Spinal cord (tissue), 10 donors: ENCODE measurements at places on chromosomes 5 and 9. TPM values are rescaled to one million over a fixed set of nuclear protein-coding genes. Genes with fewer than 3 reads are reported as not detected.

APC gene
- polyA plus RNA-seq = 137 TPM

ENC1 gene
- polyA plus RNA-seq = 276 TPM

FLT4 gene
- 8.3 TPM for polyA plus RNA-seq

DNA sequence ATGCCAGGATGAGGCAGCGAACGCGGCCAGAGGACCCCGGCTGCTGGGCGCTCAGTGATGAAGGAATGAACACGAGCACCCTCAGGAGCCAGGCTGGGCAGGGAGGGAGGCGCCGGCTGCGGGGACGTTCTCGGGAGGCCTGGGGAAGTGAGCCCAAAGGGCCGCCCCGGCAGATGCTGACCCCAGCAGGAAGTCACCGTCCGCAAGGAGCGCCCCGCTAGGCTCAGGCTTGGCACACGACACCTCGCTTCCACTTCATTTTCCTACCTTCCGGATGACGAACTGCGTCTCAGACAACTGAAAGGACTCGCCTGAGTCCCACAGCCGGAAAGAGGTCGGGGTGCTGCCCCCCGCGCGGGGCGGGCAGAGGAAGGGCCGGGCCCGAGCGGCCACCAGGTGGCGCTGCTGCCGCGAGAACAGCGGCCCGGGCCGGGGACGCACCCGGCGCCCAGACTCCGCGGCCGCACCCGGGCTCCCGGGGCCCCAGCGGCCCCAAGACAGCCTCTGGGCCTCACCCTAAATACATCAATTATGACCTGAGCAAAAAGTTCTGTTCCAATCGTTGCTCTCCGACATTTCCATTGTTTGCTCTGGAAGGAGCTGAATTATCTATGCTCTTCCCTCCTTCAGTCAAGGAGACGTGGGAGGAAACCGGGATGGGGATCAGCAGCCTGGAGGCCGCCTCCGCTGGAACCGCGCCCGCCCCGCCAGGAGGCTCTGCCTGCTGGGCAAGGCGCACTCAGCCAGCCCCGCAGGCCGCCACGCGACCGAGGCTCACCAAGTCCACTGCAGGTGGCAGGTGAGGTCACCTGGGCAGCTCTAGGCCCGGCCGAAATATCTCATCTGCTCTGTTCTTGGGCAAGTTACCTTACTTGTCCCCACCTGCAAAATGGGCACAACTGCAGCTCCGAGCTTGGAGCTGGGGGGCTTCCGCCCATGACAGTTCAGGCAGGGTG lies 107.0 kb downstream of the ZNF354C start:
- no peaks in the 10 kb centered on the region for H3K36me3 ChIP-seq
- H3K27me3 ChIP-seq = no peaks in the 10 kb centered on the region
- H3K4me1 ChIP-seq = peaks cover 32% of the 10 kb centered on the region
- H3K4me3 ChIP-seq = peak overlapping the region; percentile 9
- H3K27ac ChIP-seq = no peak overlapping the region

- H3K4me1 ChIP-seq = no peaks in the 10 kb centered on the region
- no peak overlapping the region for H3K27ac ChIP-seq
- no peaks in the 10 kb centered on the region for H3K36me3 ChIP-seq
- H3K4me3 ChIP-seq = no peak overlapping the region
These were observed 85.7 kb upstream of the ARRDC3 start for GRCh38 chr5:91468651-91469422.

- no peaks in the 10 kb centered on the region for H3K27me3 ChIP-seq
- no peak for DNase-seq
- H3K27ac ChIP-seq = no peak overlapping the region
- H3K4me3 ChIP-seq = no peak overlapping the region
These were observed 36.9 kb upstream of the IFNK start for GRCh38 chr9:27487128-27487640.

- H3K4me1 ChIP-seq = no peaks in the 10 kb centered on the region
- no peaks in the 10 kb centered on the region for H3K36me3 ChIP-seq
- H3K4me3 ChIP-seq = no peak overlapping the region
- H3K27me3 ChIP-seq = no peaks in the 10 kb centered on the region
- H3K27ac ChIP-seq = no peak overlapping the region
- peak; percentile 70 for DNase-seq
These were observed 246.7 kb upstream of the COX7C start for GRCh38 chr5:86371061-86371460.

DNA sequence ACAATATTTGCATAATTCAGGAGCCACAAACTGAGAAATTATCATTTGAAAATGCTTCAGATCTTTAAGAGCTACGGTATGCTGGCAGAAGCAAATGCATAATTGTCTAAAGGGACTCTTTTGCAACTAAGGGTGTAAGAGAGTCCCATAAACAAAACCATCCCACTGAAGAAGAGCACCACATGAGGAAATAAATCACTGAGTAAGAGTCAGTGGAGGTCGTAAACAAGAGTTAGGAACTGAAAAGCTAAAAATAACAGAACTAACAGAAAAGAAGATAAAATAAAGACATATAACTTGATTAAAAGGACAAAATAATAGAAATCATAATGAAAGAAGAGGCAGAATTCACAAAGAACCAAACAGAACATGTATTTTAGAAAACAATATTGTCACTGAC lies 3.5 kb upstream of the SMC2 start:
- H3K27me3 ChIP-seq = no peaks in the 10 kb centered on the region
- H3K4me3 ChIP-seq = no peak overlapping the region
- no peak overlapping the region for H3K27ac ChIP-seq
- no peaks in the 10 kb centered on the region for H3K36me3 ChIP-seq

GRCh38 chr5:56565644-56566043 lies 249.7 kb upstream of the MAP3K1 start:
- no peaks in the 10 kb centered on the region for H3K4me1 ChIP-seq
- no peak for DNase-seq
- H3K27ac ChIP-seq = no peak overlapping the region
- H3K27me3 ChIP-seq = no peaks in the 10 kb centered on the region
- H3K4me3 ChIP-seq = no peak overlapping the region

DNA sequence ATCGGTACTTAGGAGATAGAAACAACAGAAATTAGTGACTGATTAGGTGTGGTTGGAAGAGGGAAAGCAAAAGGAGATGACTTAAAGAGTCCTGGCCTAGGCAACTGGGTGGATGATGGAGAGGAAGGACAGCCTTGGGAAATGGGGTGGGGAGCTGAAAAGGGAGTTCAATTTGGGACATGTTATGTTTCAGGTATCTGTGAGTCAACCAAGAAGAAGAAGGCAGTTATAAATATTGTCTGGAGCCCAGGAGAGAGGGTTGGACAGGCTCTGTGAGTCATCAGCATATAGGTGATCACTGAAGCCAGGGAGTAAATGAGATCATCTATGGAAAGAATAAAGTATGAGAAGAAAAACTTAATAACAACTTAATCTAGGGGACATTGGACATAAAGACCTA lies 357.7 kb downstream of the NPR3 start:
- H3K4me3 ChIP-seq = no peak overlapping the region
- no peaks in the 10 kb centered on the region for H3K27me3 ChIP-seq
- no peak for DNase-seq
- no peak overlapping the region for H3K27ac ChIP-seq

- H3K4me1 ChIP-seq = no peaks in the 10 kb centered on the region
- DNase-seq = no peak
- no peak overlapping the region for H3K27ac ChIP-seq
- H3K4me3 ChIP-seq = no peak overlapping the region
- H3K27me3 ChIP-seq = no peaks in the 10 kb centered on the region
These were observed 493.7 kb downstream of the NR2F1-AS1 start for GRCh38 chr5:93087326-93087725.

DNA sequence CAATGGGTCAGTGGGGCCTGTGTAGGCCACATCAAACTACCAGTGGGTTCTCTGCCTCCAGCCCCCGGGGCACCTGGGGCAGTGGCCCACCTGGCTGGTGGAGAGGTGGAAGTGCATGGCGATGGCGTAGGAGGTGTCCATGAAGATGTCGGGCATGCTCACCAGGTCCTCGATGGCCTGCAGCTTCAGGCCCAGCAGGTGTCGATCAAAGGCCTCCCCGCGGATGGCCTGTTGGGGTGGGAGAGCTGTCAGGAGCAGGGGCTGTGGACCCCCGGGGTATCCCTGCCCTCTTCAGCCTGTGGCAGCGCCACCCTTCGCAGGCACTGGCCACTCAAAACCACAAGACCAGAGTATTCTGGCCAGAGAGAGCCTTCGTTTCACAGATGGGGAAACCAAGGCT lies 14.7 kb downstream of the CRAT start:
- no peak overlapping the region for H3K4me3 ChIP-seq
- no peaks in the 10 kb centered on the region for H3K27me3 ChIP-seq
- H3K27ac ChIP-seq = no peak overlapping the region
- H3K36me3 ChIP-seq = peaks cover 69% of the 10 kb centered on the region

DNA sequence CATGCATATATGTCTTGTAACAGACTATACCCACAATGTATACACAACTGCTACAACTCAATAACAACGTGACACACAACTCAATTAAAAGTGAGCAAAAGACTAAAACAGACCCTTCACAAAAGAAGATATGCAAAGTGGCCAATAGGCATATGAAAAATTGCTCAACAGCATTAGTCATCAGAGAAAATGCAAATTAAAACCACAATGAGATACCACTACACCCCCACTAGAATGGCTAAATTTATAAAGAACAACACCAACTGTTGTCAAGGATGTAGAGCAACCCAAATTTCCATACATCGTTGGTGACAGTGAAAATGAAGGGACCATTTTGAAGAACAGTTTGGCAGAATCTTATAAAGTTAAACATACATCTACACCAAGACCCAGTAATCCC lies 38.9 kb downstream of the GABRB2 start:
- no peak overlapping the region for H3K27ac ChIP-seq
- H3K27me3 ChIP-seq = no peaks in the 10 kb centered on the region
- H3K4me1 ChIP-seq = no peaks in the 10 kb centered on the region
- no peaks in the 10 kb centered on the region for H3K36me3 ChIP-seq

DNA sequence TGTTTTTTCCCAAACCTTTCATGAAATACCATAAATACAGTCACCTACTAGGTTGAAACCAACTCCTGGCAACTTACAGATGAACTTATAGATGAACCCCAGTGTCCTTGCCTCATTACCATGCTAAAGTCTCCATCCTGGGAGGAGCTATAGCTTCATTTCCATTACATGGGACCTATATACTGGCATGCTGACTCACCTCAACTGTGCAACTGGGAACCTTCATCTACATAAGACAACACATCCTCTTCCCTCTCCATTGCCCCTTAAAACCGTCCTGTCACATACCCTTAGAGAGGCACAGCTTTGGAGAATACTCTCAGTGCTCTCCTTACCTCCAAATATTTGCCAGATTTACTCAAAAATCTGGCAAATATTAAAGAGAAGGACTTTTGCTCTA lies 638.3 kb downstream of the HTR1A start:
- no peak overlapping the region for H3K27ac ChIP-seq
- no peak for DNase-seq
- no peaks in the 10 kb centered on the region for H3K36me3 ChIP-seq
- H3K27me3 ChIP-seq = no peaks in the 10 kb centered on the region
- no peaks in the 10 kb centered on the region for H3K4me1 ChIP-seq

GRCh38 chr9:113963017-113963620 lies 87.0 kb downstream of the ZNF618 start:
- H3K27me3 ChIP-seq = no peaks in the 10 kb centered on the region
- H3K36me3 ChIP-seq = no peaks in the 10 kb centered on the region
- DNase-seq = no peak
- H3K4me3 ChIP-seq = no peak overlapping the region
- H3K27ac ChIP-seq = no peak overlapping the region
- H3K4me1 ChIP-seq = peaks cover 6% of the 10 kb centered on the region

- no peak overlapping the region for H3K4me3 ChIP-seq
- no peaks in the 10 kb centered on the region for H3K4me1 ChIP-seq
- DNase-seq = no peak
- H3K36me3 ChIP-seq = no peaks in the 10 kb centered on the region
- H3K27me3 ChIP-seq = no peaks in the 10 kb centered on the region
These were observed 302.4 kb downstream of the MAT2B start for GRCh38 chr5:163807781-163808180.
